ENCODE measurements at places on chromosomes 6 and 20.

GRCh38 chr6:118876814-118877213 lies 17.1 kb upstream of the ASF1A start:
- DNase-seq: peak; percentile 27

- DNase-seq: peak; percentile 2
These were observed 478.0 kb downstream of the MMUT start for GRCh38 chr6:48985025-48985424.

- peak; percentile 41 for DNase-seq
These were observed 206.4 kb upstream of the HDDC2 start for GRCh38 chr6:125507987-125508655.

DNA sequence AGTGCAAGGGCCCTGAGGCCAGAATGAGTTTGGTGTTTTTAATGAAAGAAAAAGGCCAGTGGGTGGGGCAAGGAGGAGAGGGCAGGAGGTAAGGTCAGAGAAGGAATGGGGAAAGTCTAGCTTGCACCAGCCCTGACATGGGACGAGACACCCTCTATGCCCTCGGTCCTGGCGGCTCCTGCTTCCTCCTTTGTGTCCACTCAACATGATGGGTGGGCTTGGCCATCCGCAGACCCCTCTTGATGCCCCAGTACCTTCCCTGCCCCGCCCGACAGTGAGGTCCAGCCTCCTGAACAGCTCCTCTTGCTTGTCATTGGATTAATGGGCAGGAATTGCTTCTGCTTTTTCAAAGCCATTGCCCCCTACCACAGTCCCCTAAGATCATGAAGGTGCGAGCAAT lies 33.6 kb upstream of the ANGPT4 start:
- DNase-seq: no peak

DNA sequence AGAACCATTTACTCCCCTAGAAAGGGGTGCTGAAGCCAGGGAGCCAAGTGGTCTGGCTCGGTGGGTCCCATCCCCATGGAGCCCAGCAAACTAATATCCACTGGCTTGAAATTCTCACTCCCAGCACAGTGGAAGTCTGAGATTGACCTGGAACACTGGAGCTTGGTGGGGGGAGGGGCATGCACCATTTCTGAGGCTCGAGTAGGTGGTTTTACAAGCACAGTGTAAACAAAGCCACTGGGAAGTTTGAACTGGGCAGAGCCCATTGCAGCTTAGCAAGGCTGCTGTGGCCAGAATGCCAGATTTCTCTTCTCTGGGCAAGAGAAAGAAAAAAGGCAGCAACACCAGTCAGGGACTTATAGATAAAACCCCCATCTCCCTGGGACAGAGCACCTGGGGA lies 855.8 kb upstream of the CITED2 start:
- no peak for DNase-seq

DNA sequence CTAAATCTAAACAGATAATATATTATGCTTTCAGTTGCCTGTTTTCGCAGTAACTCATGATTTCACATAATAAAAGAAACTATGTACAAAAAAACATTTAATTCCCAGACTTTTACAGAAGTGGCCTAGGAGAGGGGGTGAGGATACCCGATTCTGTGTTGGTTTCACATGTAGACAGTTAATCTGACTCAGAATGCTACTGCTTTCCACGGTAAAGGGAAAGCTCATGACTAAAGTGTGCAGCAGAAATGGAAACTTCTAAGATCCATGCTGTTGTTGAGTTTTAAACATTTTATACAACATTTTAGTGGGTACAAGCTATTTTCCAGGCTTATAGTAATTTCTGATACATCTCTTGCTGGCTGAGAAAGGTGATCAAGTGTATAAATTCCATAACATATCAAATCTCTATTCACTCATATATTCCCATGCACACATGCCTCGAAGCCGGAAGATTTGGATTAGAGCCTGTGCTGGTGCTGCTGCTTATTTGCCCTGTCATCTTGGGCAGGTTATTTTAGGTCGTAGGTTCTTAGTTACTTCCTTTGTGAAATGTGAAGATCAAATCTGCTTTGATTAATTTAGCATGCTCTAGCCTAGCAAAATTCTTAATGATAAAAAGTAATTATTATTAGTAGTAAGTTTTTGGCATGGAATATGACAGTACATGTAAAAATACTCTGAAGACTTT lies 896.7 kb upstream of the MAP3K7 start:
- DNase-seq: no peak

DNA sequence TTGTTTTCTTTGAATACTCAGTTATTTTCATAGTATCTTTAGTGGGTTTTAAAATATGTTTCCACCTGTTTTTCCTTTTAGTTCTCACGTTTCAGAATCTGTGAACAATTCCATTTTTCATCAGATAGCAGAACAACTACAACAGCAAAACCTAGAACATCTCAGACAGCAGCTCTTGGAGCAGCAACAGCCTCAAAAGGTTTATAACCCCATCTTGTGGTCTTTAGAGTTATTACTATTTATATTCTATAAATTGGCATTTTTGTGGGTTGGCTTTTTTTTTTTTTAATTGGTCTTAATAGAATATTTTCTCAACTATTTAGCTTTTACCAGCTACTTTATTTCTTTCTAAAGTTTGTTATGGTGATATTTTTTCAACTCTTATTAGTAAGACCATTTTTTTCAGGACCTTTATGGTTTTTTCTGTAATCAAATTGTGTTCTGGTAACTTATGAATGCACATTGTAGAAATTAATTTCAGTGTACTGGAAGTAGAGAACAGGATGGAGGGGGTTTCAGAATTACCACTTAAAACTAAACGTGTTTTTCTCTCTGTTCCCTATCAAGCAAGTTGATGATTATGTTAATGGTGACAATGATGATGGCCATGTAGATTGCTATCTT lies 72.2 kb downstream of the SCAF8 start:
- peak; percentile 36 for DNase-seq

DNA sequence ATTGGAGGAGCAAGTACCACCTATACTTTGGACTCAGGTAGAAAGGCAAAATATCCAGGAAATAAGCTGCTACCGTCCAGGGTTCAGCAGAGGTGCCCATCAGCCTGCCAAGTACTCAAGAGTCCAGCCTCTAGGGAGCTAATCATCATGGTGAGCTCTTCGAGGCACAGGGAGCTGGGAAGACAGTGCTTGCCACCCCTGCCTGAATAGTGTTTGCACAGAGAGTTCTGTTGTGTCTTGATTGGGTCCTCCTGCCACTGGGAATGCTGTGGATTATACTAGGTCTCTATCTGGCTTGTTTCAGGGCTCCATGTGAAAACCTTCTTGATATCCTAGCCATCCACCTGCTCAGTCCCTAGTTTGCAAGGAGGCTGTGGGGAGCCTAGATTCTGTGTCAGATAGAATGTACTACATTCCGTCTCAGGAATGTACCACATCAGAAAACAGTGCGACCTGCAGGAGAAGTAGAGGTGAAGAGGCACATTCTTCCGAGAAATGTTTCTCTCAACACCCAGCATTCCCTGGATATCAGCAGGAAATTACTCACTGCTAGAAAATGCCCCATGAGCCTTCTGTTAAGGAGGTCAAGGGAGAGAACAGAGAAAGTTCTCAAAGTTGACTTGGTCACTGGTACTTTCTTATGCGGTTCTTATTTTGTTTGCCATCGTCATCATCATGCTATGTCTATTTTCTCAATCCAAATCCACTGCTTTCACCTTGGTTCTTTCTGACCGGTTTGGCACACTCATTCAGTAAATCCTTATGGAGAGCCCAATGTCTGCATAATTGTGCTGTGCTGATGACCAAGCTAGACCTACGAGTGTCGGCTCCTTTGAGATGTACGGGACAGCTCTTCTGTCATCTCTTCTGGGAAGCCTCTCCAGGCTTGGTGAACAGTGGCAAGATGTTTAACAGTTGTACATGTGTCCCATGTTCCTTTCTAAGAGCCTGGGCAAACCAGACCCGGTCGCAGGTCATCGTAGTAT lies 30.7 kb downstream of the PTPN1 start:
- DNase-seq: peak; percentile 82

DNA sequence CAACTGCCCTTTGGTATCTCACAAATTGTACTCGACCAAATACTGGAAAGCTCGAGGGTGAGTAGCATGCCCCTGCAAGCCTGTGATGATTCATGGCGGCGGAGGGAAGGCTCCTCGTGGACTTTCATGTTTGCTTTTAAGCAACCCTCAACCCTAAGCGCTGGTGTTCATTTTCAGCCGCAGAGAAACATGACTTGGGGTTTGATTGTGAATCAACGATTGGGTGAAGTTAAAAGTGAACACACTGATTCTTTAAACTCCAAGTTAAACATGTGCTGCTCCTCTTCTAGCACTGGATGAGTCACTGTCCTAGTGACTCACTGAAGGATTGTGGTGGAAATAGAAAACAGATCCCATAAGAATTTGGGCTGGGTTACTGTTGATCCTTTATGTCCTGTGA lies 8.3 kb downstream of the CD109 start:
- peak; percentile 99 for DNase-seq

- DNase-seq: no peak
These were observed 32.1 kb downstream of the SF3B5 start for GRCh38 chr6:144063246-144063743.

- DNase-seq: no peak
These were observed 40.5 kb downstream of the FAM120B start for GRCh38 chr6:170347091-170347490.

GRCh38 chr20:8933381-8933807 lies 135.5 kb upstream of the PLCB4 start:
- DNase-seq: peak; percentile 22

- no peak for DNase-seq
These were observed 15.1 kb upstream of the MCM3 start for GRCh38 chr6:52299653-52300052.
